ENCODE measurements at places on chromosomes 4 and X.

GRCh38 chrX:37785569-37785968 lies 5.7 kb downstream of the CYBB start:
- peak; percentile 1 for DNase-seq

DNA sequence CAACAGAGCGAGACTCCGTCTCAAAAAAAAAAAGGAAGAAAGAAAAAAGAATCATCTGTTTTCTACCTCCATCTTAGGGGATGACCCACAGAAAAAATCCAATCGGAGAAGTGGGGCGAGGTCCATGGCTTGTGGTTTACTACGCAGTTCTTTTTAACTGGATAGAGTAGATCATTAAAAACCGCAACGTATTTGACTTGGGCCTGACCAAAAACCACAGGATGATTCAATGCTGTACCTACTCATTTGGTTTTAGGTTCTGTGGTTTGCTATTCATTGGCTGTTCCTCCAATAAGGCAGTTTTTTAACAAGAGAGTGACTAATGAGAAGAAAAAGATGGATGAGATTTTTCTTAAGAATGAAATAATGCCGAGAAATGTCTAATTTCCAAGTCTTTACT lies 83.7 kb downstream of the FREM3 start:
- peak; percentile 87 for DNase-seq

GRCh38 chr4:163815776-163816175 lies 321.3 kb downstream of the TMA16 start:
- DNase-seq = no peak

- no peak for DNase-seq
Observed at GRCh38 chr4:122766950-122767349, 34.4 kb downstream of the BBS12 start.

DNA sequence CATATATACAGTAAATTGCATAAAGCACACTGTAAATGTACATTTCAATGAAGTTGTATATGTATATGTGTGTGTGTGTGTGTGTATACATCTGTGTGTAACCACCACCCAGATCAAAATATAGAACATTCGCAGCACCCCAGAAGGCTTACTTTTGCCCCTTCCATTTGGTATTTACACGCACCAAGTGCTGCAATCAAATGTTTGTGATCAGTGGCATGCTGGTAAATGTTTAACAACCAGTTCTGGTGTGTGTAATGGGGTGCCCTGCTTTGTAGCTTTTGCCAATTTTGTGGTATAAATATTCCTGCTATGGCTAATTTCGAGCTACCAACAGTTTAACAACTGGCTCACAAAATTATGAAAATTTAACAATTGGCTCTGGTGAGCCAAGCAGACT lies 101.3 kb downstream of the RTL5 start:
- DNase-seq = no peak

GRCh38 chr4:88802138-88802537 lies 104.5 kb upstream of the NAP1L5 start:
- DNase-seq = no peak

- DNase-seq = no peak
Observed at GRCh38 chrX:129480889-129481288, 42.4 kb downstream of the SMARCA1 start.

DNA sequence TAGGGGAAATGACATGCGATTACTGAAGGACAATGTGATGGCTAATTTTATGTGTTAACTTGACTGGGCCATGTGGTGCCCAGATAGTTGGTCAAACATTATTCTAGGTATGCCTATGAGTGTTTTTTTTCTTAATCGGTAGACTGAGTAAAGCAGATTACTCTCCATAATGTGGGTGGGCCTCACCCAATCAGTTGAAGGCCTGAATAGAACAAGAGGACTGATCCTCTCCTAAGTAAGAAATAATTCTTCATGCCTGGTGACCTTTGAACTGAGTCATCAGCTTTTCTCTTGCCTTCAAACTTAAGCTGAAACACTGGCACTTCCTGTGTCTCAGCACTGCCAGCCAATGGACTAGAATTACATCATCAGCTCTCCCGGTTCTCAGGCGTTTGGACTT lies 164.0 kb upstream of the FGF13 start:
- peak; percentile 25 for DNase-seq

GRCh38 chr4:675036-675882 lies 917 bp downstream of the MYL5 start:
- DNase-seq = no peak

GRCh38 chr4:22077571-22077970 lies 129.0 kb upstream of the KCNIP4 start:
- DNase-seq = no peak

Measured in fibroblast of mammary gland (primary cell).